Liver (tissue), 10 donors: ENCODE measurements at places on chromosomes 6 and 20. TPM values are rescaled to one million over a fixed set of nuclear protein-coding genes. Genes with fewer than 3 reads are reported as not detected.

Gene OTOR
- not detected for total RNA-seq

Gene CCN6
- total RNA-seq: not detected

- peak overlapping the region; percentile 100 for H3K27ac ChIP-seq
- H3K36me3 ChIP-seq: no peaks in the 10 kb centered on the region
- H3K27me3 ChIP-seq: no peaks in the 10 kb centered on the region
- peaks cover 9% of the 10 kb centered on the region for H3K4me1 ChIP-seq
- DNase-seq: no peak
Measured at GRCh38 chr6:142943711-142944123, 1.3 kb downstream of the HIVEP2 start.

GRCh38 chr6:86511962-86512361 is 425.4 kb upstream of the HTR1E start:
- H3K4me1 ChIP-seq: no peaks in the 10 kb centered on the region
- H3K36me3 ChIP-seq: no peaks in the 10 kb centered on the region
- no peak overlapping the region for H3K27ac ChIP-seq
- DNase-seq: no peak
- no peaks in the 10 kb centered on the region for H3K27me3 ChIP-seq

GRCh38 chr6:46026307-46026706 is 10.6 kb upstream of the CLIC5 start:
- no peak overlapping the region for H3K27ac ChIP-seq
- peaks cover 3% of the 10 kb centered on the region for H3K27me3 ChIP-seq
- no peak for DNase-seq

Gene GSTA1
- 160 TPM for total RNA-seq

GRCh38 chr6:49744259-49744658 is at the start of gene CRISP3:
TSS of gene CRISP3 (minus strand) at chr6:49744388. CDS start at chr6:49744367, 21 bp downstream.
- no peaks in the 10 kb centered on the region for H3K27me3 ChIP-seq
- H3K4me1 ChIP-seq: no peaks in the 10 kb centered on the region
- H3K36me3 ChIP-seq: no peaks in the 10 kb centered on the region

- DNase-seq: no peak
- H3K4me3 ChIP-seq: no peak overlapping the region
- H3K36me3 ChIP-seq: no peaks in the 10 kb centered on the region
- H3K27me3 ChIP-seq: no peaks in the 10 kb centered on the region
- no peaks in the 10 kb centered on the region for H3K4me1 ChIP-seq
- H3K27ac ChIP-seq: no peak overlapping the region
Measured at GRCh38 chr6:93433592-93433991, 14.2 kb upstream of the EPHA7 start.

DNA sequence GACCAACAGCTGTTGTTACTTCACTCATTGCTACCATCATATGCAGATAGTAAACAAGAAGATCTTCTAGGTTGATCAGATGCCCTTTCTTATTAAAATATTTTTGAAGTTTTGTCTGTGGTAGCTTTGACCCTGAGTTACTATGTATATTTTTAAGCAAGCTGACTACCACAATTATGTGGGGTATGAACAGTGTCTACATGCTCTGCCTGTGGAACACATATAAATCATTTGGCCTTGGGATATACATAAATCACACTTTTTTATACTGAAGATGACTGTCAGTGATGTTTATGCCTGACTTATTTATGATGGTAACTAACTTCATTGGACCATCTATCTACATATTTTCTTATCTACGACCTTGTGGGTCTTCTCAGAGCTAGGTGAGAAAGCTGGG is 44.2 kb downstream of the LIN28B start:
- no peak for DNase-seq
- H3K27me3 ChIP-seq: no peaks in the 10 kb centered on the region
- no peak overlapping the region for H3K27ac ChIP-seq
- no peak overlapping the region for H3K4me3 ChIP-seq
- no peaks in the 10 kb centered on the region for H3K4me1 ChIP-seq

DNA sequence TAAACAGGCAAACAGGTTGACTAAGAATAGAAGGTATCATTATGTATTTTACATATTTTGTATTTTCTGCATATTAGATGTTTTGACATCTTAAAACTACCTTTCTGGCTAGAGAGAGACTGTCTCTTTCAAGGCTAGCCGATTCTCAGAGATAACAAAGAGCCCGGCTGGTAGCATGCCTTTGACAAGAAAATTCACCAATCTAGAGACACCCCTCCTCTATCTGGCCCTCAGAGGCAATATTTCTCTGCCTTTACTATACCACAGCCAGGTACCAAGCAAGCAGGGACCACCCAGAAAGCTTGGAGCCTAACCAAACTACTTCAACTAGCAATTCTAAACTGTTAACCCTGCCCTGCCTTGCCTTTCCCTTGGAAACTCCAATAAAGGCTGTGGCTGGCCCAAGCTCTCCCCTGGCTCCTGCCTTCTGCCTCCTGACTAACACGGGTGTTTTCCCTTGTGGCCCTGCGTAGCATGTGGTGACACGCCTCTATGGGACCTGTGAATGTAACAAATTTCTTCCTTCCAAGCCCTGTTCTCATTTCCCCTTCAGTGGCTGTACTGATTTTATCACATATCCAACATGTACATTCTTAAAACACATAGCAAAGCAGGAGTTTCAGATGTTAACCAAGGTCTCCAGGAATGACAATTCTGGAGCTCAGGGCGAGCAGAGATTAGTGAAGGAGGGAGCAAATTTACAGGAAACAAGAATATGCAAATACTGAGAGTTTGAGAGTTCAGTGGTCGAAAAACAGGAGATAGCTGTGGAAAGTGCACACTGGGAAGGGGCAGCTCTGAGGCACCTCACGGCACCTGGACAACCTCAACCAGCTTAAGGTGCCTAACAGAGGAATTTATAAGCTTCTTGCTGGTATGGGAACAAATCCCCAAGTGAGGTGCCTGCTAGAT is 120.8 kb downstream of the BACH2 start:
- H3K27me3 ChIP-seq: no peaks in the 10 kb centered on the region
- no peaks in the 10 kb centered on the region for H3K36me3 ChIP-seq
- no peak overlapping the region for H3K4me3 ChIP-seq
- H3K4me1 ChIP-seq: no peaks in the 10 kb centered on the region

- H3K27me3 ChIP-seq: no peaks in the 10 kb centered on the region
- no peaks in the 10 kb centered on the region for H3K36me3 ChIP-seq
- no peak overlapping the region for H3K27ac ChIP-seq
- H3K4me1 ChIP-seq: peaks cover 9% of the 10 kb centered on the region
Measured at GRCh38 chr6:14987490-14987889, 258.4 kb upstream of the JARID2 start.

GRCh38 chr6:126747728-126748540 is 370.5 kb upstream of the RSPO3 start:
- H3K36me3 ChIP-seq: no peaks in the 10 kb centered on the region
- H3K4me1 ChIP-seq: no peaks in the 10 kb centered on the region
- H3K27ac ChIP-seq: no peak overlapping the region
- H3K4me3 ChIP-seq: no peak overlapping the region
- no peaks in the 10 kb centered on the region for H3K27me3 ChIP-seq
- no peak for DNase-seq

Gene C6orf58
- 0.09 TPM for total RNA-seq

Gene CSNK2A1
- 60.3 TPM for total RNA-seq

DNA sequence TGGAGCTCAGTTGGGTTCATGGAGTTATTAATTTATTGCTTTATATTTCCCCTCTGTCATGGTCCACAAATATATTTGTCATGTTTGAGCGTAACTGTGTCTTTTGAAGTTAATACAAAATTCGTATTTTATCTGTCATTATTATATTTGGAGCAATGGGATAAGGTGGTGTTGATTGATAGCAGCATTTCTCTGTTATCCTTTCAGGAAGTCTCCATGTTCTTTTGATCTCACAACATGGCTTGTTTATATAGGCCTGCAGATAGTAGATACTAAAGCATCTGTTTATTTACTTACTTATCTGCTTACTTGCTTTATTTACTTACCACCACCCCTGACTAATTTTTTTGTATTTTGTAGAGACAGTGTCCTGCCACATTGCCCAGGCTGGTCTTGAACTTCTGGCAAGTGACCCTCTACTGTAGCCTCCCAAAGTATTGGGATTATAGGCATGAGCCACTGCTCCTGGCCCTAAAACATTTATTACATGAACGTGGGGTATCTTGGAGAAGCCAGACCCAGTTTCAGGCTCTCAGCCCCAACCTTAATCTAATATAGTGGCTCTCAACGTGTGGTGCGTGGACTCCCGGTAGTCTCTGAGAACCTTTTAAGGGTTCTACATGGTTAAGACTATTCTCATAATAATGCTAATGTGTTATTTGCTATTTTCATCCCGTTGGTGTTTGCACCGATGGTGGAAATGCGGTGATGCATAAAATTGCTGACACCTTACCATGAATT is 104.2 kb downstream of the NCOA3 start:
- H3K27me3 ChIP-seq: no peaks in the 10 kb centered on the region
- H3K4me1 ChIP-seq: no peaks in the 10 kb centered on the region
- H3K27ac ChIP-seq: no peak overlapping the region
- H3K36me3 ChIP-seq: no peaks in the 10 kb centered on the region

DNA sequence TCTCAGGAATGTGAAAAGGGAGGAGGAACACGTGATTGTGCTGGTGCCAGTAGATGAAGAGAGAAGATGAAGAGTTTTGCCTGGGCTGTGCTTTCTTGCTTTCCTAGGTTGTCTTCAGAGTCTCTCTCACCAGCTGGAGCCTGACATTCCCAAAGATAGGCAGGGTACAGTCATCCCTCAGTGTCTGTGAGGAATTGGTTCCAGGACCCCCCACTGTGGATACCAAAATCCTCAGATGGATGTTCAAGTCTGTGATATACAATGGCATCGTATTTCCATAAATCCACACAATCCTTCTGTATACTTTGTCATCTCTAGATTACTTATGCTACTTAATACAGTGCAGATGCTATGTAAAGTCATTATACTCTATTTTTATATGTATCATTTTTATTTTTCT is 113.5 kb downstream of the SAMD5 start:
- no peaks in the 10 kb centered on the region for H3K36me3 ChIP-seq
- no peak overlapping the region for H3K27ac ChIP-seq
- no peaks in the 10 kb centered on the region for H3K4me1 ChIP-seq
- no peaks in the 10 kb centered on the region for H3K27me3 ChIP-seq
- DNase-seq: no peak
- no peak overlapping the region for H3K4me3 ChIP-seq
